ENCODE measurements at places on chromosomes 7 and 10.

DNA sequence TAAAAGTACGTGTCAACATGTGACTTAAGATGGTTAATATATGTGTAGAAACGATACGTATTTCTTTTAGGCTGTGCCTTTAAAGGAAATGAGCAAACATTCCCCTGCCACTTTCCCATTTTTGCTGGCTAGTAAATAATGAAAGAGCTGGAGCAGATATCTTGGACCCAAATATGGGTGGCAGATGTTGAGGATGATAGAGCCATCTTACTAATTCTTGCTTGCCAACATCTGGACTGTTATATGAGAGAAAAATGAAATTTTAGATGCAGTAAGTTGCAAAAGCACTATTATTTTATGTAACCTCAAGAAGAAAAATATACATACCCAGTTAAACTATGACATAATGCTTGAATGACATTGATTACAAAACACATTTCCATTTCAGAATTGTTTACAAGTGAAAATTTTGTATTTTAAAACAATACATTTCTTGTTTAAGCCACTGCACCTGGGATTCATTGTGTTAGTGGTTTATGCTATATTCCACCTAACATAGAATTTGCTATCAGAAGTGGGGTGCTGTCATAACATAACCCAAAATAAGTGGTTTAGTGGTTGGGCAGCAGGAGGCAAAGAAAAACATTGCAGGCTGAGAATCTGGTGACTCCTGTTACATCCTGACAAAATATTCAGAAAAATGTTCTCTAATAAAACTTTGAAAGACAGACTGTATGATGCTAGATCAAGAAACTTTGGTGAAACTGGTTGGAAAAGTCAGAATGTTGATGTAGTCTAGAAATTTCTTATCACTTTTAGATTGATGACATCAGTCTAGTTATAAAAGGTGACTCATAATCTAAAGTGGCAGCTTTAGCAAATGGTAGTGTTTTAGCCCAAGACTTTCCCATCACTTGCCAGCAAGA, 305.0 kb downstream of the PTEN start:
- no peak for DNase-seq

- DNase-seq, result no peak
These were observed 586.1 kb downstream of the SDK1 start for GRCh38 chr7:3887096-3887690.

DNA sequence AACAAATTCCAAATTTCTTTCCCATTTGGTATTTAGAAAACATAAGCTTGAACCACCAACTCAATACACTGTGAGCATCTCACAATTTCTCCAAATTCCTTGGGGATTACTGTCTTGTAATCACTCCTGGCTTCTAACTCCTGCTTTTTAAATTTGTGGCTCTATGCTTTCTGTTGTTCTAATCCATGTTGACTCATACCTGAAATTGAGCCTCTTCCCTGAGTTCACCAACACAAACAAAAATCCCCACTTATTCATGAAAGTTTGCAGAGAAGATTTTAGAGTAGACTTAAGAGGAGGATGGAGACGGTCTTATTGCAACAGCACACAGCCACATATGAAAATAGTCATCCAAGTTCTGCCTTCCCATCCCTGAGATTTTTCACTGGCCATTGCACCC, 252.5 kb downstream of the PTEN start:
- no peak for DNase-seq

DNA sequence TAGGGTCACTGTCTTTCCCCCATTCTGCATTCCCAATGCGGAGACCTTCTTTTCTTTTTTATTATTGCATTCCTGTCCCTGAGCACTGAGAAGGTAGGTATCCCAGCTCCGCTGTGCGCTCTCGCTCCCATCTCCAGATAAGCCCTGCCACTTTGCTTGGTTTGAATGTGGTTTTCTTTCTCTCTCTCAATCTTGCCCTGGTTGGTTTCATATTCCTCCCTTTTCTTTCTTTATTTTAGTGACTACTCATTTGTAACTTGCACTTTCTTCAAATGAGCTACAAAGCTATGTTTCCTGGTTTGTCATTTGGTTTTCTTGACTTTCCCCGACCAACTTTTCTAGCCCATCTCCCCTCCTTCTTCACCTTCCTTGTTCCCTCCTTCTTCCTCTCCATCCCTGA, 29.0 kb upstream of the HSPB1 start:
- DNase-seq, result no peak

Data from ecto neural progenitor cell (in vitro differentiated cells).